DND-41 (cell line): ENCODE measurements at places on chromosomes 3 and 15.

DNA sequence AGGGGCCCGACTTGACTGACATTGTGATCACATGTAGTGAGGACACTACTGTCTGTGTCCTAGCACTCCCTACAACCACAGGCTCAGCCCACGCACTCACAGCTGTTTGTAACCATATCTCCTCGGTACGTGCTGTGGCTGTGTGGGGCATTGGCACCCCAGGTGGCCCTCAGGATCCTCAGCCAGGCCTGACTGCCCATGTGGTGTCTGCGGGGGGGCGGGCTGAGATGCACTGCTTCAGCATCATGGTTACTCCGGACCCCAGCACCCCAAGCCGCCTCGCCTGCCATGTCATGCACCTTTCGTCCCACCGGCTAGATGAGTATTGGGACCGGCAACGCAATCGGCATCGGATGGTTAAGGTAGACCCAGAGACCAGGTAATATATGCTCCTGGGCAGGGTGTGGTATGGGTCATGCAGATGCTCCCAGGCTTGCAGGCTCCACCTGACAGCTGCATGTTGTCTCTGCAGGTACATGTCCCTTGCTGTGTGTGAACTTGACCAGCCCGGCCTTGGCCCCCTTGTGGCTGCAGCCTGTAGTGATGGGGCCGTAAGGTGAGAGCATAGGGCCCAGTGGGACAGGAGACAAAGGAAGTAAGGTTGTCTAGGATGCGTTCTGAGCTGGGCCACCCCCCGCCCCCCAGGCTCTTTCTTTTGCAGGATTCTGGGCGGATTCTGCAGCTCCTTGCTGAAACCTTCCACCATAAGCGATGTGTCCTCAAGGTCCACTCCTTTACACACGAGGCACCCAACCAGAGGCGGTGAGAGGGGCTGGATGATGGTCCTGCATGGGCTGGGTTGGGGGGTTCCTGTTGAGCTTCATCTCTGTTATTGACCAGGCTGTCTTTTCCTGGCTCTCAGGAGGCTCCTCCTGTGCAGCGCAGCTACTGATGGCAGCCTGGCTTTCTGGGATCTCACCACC, 4.4 kb downstream of the DALRD3 start:
- peaks cover 62% of the 10 kb centered on the region for H3K36me3 ChIP-seq
- no peak overlapping the region for H3K27ac ChIP-seq
- H3K4me3 ChIP-seq = no peak overlapping the region
- no peak for DNase-seq
- peaks cover 26% of the 10 kb centered on the region for H3K4me1 ChIP-seq

DNA sequence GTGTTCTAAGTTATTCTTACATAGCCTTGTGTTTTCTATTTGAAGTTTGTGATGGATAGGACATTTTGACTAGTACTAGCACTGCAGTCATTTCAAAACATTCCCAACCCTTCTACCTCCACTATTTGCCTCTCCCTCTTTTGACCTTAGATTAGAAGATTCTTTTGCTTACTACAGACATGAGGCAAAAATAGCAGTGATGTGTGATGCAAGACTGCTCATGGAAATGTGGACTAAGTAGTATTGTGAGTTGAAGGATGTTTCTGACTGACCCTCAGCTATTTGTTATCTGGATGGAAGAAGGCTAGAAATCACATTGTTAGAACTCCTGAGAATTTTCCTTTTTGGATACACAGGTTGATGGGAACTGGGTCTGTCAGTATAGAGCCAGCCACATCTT, 45.9 kb downstream of the ATP2C1 start:
- no peaks in the 10 kb centered on the region for H3K27me3 ChIP-seq
- no peak overlapping the region for H3K4me3 ChIP-seq
- H3K4me1 ChIP-seq = no peaks in the 10 kb centered on the region
- H3K36me3 ChIP-seq = peaks cover 56% of the 10 kb centered on the region

DNA sequence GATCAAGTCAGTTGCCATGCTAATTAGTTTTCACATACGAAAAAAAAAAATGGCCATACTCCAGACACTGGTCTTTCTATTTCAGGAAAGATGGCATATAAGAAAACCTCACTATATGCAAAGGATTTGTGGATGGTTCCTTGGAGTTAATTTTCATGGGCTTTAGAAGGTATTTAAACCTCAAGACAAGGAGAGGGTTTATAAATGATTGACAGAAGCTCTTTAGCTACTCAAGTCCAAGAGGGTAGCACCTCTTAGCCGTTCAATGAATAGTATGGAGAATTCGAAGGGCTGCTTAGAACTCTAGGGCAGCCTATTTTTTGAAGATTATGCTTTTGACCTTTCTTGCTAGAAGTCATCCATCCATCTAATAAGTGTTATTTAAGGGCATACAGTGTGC, 41.7 kb downstream of the RBMS3 start:
- H3K27ac ChIP-seq = no peak overlapping the region
- no peaks in the 10 kb centered on the region for H3K36me3 ChIP-seq
- H3K27me3 ChIP-seq = no peaks in the 10 kb centered on the region
- H3K4me1 ChIP-seq = peaks cover 3% of the 10 kb centered on the region; the same call in 1 of the 2 replicates
- DNase-seq = no peak

DNA sequence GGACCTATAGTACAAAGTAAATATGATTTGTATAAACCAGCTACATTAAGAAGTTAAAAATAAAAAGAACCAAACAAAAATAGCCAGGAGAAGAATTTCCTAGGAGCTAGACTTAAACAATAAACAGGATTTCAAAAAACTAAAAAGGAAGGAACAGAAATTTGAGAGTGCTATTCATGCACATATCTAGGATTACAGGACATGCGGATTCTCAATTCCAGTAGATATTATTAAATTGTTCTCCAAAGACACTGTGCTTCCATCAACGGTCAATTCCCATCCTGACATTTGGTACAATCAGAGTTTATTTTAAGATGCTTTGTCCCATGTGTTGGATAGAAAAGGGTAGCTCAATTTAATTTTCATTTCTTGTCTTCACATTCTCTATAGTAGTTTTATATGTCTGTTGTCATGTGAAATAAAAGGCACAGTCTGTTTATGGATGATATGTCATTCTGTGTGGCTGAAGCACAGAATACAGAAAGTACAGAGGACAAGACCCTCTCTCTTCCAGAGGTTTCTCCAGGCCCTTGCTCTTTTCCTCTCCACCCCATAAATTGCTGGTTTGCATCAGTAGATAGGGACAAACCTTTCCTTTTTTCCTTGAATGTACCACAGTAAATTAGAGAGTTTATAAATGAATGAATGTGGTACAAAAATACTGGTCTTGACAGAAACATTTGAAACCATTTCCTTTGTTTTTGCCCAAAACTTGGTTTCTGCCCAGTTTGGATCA, 3.5 kb downstream of the PLOD2 start:
- no peaks in the 10 kb centered on the region for H3K36me3 ChIP-seq
- H3K27ac ChIP-seq = no peak overlapping the region
- no peaks in the 10 kb centered on the region for H3K27me3 ChIP-seq
- no peak overlapping the region for H3K4me3 ChIP-seq
- DNase-seq = no peak

DNA sequence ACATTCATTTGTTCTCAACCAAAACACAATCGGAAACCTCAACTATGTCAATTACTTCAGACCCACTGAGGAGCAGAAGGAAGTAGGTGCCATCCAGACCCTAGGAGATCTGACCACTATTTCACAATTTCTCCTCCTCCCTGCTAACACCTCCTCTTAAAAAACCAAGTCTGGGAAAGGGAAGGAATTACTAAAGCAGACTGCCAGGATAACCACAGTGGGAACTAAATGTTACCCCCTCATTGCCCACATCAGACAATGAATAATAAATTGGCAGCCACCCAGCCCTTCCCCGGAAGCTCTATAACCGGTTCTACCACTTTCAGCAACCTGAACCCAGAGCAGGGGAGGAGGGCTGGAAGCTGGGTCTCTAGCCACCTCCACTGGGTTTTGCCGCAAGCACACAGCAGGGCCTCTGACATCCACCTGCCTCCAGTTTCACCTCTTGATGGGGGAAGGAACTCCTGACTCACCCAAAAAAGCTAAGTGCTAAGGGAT, 17.6 kb downstream of the C15orf62 start:
- peak overlapping the region; percentile 43 for H3K27ac ChIP-seq
- no peak overlapping the region for H3K4me3 ChIP-seq
- peak; percentile 80 for DNase-seq
- peaks cover 2% of the 10 kb centered on the region; the same call in 1 of the 2 replicates for H3K36me3 ChIP-seq
- H3K4me1 ChIP-seq = peaks cover 33% of the 10 kb centered on the region
- no peaks in the 10 kb centered on the region for H3K27me3 ChIP-seq
